CD4-positive, alpha-beta T cell treated with Interferon alpha-2 for 1 hour (primary cell): ENCODE measurements at places on chromosomes 4 and X.

GRCh38 chrX:11724122-11725017 is 33.7 kb upstream of the MSL3 start:
- DNase-seq: peak; percentile 40

DNA sequence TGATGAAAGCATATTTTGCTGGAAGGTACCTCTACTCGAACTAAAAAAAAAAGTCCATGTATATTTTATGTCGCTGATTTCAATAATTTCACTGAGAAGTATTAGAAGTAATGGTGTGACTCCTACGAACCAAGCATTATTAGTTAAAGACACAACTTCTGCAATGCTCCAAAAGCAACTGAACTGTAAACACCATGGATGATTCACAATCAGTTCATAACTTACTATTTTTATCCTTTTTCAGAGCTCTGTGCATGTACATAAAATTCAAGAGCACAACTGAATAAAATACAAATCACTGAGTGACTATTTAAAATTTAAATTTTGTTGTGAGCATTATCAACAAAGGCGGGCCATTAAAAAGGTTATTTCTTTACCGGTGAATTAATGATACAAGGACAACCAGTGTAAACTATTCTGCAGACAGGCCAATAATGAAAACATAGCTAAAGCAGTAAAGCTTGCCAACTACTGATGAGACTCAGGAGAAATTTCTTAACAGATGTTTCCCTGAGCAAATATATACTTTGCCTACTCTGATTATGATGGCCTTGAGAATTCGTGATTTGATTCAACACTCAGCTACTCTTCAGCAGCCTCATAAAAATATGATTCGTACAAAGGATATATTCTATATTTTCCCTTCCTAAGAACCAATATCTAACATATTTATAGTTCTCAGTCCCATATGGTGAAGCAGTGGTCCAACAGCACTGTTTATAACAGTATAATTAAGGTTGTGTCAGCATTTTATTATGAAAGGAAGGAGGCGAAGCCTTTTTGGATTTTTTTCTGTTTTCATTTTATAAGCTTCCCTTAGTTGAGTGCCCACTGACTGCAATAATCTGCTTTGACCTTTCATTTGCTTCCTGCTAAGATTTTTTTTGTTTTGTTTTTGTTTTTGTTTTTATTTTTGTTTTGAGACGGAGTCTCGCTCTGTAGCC is 62.8 kb upstream of the NEIL3 start:
- no peak for DNase-seq

DNA sequence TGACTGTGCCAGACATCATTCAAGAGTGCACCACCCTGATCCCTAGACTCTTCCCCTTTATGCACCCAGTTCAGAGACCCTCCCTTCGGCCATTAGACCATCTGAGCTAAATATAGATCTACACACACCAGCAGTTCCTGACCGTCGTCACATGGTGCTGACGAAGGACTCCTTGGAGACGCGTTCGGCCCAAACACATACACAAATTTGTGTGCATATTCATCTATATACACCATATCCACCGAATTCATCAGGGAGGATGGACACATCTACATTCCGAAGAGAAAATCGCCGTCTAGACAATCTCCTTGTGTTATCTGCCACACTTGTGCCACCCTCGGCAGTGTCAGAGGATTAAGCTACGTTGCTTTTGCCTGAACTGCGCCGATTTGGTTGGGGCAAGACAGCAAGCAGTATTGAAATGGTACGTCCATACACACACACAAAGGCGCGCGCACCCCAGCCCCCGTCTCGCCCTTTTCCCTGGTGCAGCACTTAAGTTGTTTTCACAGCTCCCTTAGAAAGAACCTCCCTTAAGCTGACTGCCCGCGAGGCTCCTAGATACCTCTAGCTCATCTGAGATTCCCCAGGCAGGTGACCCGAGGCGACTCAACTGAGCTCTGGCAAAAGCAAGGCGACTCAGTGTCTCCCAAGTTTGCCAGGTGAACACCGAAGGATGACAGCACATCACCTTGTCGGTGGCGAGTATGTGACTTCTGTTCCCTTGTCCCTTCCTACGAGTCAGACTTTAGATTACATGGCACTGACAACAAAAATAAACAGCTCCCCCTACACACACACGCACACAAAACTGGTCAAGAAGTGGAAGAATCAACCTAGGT is 1.0 kb downstream of the RASGEF1B start:
- peak; percentile 78 for DNase-seq

DNA sequence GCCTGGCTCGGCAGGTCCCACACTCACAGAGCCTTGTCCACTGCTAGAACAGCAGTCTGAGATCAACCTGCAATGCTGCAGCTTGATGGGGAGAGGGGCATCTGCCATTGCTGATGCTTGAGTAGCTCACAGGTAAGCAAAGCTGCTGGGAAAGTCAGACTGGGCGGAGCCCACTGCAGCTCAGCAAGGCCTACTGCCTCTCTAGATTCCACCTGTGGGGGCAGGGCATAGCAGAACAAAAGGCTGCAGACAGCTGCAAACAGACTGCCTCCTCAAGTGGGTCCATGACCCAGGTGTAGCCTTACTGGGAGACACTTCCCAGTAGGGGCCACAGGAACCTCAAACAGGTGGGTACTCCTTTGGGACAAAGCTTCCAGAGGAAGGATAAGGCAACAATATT is 110.6 kb upstream of the ADAMTS3 start:
- DNase-seq: no peak

- DNase-seq: no peak
These were observed 443.6 kb downstream of the UBE2NL start for GRCh38 chrX:144327495-144327894.

DNA sequence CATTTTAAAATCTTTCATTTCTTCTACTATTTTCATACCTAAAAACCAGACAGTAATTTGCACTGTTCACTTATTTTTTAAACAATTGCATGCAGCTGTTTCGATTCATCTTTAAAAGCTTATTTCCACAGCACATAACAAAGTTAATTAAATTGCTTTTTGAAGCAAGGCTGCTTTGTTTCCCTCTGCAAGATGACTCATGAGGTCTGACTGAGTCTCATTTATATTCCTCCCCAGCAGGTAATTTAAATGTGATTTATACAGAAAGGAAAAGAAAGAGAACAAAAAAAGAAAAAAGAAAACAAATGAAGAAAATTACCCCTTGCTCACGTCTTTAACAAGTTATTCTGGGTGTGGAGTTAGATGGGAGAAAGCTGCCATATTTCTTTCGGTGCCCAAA is 22.8 kb downstream of the VMA21 start:
- no peak for DNase-seq

DNA sequence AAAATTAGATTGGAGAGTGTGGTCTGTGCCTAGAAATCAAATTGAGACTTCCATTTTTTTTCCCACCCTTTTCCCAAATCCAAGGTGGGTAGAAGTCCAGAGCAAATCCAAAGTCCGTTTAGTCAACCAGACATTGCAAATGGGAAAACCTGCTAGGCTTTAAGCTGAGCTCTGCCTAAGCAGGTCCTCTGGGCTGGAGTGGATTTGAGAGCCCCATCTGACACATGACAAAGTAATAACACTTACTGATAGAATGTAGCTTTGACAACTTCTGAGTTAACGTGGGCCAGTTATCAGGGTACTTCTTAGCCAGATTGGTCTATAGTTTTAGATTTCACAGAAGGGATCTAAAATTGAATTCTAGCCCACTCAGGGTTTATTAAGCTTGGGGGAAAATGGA is 242.3 kb downstream of the GALNTL6 start:
- no peak for DNase-seq

DNA sequence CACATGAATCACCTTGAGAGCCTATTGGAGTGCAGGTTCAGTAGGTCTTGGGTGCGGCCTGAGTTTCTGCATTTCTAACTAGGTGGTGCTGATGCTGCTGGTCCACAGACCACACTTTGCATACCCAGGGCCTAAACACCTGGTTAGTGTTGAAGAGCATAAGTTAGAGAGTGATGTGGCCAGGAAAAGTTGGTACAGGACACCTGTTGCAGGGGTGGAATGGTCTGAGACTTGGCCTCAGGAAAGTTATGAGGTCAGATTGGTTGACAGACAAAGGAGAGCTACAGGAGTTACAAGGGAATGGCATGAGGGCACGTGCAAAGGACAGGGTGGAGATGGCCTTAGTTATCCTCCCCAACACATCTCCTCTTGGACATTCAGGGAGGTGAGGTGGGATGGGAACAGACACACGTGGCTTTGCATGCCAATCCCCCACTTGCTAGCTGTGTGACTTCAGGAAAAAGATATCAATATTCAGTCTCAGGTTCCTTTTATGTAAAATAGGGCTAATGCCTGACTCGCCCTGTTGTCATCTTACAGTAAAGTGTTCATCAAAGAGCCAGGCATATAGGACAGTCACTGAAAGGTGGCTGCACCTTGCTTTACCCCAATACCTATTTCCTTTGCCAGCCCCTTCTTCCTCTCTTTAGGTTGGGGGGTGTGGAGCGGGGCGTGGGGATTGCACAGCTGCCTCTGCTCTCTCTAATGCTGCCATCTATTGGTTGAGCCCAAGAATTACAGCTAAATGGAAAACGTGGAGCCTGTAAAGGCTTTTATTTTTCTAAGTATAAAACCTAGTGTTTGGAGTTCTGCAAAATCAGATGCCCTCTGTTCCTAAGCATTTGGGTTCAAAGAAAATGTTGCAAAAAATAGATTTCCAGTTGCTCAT is 47.5 kb downstream of the ATG4A start:
- DNase-seq: no peak

DNA sequence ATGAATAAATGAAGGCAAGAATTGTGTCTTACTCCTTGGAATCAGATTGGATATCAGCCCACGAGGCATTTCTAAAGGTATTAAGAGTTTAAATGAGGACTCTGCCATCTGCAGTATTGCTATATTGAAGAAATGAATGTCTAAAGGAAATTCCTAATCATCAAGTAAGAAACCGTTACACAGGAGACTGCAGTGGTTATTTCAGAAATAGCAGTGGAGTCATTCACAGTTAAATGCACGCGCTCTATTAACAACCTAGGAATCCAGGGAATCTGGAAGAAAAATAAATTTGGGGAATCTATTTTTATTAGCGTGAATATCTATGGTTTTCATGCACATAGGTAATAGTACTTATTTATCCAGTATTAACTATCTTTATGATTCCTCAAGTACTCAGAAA is 334.2 kb downstream of the TENM3 start:
- DNase-seq: no peak

- DNase-seq: no peak
These were observed 84.2 kb upstream of the TMEM164 start for GRCh38 chrX:109918753-109919152.

DNA sequence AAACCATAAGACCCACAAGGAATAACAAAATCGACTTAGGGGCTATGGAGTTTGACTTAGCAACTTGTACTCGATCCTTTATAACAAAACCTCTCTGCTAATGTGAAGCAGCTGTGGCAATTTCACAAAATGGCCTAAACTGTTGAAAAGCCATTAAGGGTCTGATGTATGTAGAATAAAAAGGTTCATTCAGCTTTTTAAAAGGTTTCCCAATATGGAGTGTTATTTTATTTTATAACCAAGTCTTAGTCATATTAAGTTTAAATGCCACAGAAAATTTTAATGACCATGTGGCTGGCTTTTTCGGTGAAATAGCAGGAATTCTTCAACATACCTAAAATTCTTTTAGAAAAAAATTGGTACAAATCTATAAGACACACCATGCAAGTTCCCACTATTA is 291.8 kb upstream of the HAND2 start:
- DNase-seq: no peak

DNA sequence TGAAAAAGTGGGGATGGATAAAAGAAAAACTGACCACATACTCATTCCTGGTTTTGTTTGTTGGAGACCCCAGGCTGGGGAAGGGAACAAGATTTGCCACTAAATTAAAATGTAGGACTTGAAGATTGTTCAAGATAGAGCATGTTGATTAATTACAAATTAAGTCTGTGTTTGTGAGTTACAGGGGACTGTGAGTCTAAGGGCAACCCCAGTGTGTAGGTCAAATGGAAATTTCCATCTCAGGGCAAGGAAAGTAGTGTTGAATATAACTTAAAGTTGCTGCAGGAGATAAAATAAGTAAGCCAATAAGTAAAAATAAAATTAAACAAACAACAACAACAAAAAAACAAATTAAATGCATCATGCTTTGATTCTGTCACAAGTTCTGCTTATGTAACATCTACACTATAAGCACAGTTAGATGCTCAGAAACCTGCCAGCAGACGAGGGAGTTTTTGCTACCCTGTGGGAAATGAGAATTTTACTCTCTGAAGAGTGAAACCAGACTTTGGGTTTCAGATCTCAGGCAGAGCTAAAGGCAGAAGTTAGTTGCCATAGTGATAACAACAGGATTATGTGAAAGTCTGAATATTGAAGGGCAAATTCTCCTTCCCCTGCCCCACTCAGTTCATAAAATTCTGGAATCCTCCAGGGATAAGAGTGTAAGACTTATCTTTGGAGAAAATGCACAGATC is 352.3 kb downstream of the GRXCR1 start:
- no peak for DNase-seq
